ENCODE measurements at places on chromosomes 3 and 15.

- DNase-seq, result no peak
Measured at GRCh38 chr3:10310578-10310977, 10.3 kb downstream of the SEC13 start.

GRCh38 chr3:67517781-67518180, 136.6 kb downstream of the SUCLG2 start:
- DNase-seq, result no peak

GRCh38 chr3:71930056-71930991, 145.4 kb upstream of the PROK2 start:
- no peak for DNase-seq

- no peak for DNase-seq
Measured at GRCh38 chr3:123831420-123831819, 52.7 kb downstream of the MYLK start.

- DNase-seq, result no peak
Measured at GRCh38 chr3:26699553-26699952, 77.0 kb downstream of the LRRC3B start.

DNA sequence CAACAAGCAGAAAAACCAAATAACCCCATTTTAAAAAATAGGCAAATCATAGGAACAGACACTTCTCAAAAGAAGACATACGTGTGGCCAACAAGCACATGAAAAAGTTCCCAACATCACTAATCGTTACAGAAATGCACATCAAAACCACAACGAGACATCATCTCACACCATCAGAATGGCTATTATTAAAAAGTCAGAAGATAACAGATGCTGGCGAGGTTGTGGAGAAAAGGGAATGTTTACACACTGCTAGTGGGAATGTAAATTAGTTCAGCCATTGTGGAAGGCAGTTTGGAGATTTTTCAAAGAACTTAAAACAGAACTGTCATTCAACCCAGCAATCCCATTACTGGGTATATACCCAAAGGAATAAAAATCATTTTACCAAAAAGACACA, 60.7 kb downstream of the ABI3BP start:
- no peak for DNase-seq

GRCh38 chr3:14410106-14410502, 7.7 kb downstream of the SLC6A6 start:
- DNase-seq, result no peak

- no peak for DNase-seq
Measured at GRCh38 chr3:82229397-82229796, 468.0 kb upstream of the GBE1 start.

DNA sequence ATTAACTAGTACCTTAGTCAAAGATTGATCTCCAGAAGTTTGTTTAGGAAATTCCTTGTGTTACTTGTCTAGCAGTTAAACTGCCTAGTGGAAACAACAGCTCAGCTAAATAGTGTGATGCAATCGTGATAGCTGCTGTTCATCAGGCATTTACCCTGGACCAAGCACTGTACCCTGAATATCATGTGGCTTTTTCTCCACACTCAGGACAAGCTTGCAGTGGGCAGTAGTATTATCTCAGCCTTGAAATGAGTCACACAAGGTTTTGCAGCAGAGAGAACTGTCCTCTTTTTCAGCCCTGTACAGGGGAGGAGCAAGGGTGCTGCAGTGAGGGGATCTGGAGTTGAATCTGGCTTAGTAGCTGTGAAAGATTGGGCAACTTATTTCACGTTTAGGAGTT, 208.4 kb downstream of the TP63 start:
- DNase-seq, result peak; percentile 52

DNA sequence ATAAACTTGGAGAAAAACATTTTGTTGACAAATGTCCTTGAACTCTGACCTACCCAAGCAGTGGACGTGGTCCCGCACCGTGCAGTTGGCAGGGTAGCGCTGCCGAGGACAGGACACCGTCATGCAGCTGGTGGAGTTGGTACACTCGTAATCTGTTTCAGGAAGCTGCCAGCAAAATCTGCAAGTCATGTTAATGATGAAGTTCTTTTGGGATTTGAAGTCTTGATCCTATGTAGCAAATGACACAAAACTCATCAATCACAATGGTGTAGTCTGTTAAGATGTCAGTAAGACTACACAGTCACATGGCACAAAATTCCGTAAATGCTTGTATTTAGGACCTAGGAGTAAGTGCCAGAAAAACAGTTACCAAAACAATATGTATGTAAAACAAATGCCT, 5.5 kb downstream of the TM2D3 start:
- DNase-seq, result no peak

DNA sequence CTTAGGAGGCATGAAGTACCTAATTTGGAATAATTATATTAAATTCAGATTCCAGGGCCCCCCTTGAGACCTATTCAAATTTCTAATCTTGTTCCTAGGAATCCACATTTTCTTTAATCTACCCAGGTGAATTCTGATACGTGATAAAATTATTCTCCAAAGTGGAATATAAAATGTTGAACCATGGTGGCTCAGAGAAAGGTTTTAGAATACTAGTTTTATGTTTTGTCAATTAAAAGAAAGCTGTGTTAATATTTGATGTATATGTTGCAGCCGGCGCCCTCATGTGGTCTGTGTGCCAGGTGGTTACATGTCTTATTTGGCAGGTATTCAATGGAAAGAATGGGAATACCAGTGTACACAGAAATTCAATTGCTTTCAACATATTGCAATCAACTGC, 321.8 kb downstream of the FEZF2 start:
- peak; percentile 45 for DNase-seq

GRCh38 chr3:123336001-123336400, 112.9 kb downstream of the ADCY5 start:
- DNase-seq, result no peak

DNA sequence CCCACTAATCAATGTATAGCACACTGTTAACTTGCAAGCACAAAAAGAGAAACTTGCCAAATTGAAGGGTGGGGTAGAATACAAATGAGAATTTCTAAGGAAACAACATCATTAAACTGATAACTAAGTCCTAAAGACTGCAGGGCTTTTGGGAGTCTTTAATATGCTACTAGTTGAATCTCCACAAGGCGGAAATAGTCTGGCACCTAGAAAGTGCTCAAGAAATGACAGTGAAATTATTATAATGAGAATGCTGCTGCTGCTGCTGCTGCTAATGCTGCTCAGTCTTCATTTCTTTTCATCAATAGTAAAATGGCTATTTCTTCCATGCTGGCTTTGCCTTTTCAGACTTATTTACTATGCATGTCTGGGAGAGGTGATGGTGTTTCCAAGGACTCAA, 91.8 kb downstream of the BTD start:
- peak; percentile 14 for DNase-seq

- no peak for DNase-seq
Measured at GRCh38 chr15:86061581-86061980, 18.1 kb upstream of the AGBL1 start.

- DNase-seq, result peak; percentile 84
Measured at GRCh38 chr3:161890147-161890625, 393.6 kb downstream of the OTOL1 start.

GRCh38 chr3:30578479-30578878, 27.9 kb upstream of the TGFBR2 start:
- DNase-seq, result peak; percentile 89

DNA sequence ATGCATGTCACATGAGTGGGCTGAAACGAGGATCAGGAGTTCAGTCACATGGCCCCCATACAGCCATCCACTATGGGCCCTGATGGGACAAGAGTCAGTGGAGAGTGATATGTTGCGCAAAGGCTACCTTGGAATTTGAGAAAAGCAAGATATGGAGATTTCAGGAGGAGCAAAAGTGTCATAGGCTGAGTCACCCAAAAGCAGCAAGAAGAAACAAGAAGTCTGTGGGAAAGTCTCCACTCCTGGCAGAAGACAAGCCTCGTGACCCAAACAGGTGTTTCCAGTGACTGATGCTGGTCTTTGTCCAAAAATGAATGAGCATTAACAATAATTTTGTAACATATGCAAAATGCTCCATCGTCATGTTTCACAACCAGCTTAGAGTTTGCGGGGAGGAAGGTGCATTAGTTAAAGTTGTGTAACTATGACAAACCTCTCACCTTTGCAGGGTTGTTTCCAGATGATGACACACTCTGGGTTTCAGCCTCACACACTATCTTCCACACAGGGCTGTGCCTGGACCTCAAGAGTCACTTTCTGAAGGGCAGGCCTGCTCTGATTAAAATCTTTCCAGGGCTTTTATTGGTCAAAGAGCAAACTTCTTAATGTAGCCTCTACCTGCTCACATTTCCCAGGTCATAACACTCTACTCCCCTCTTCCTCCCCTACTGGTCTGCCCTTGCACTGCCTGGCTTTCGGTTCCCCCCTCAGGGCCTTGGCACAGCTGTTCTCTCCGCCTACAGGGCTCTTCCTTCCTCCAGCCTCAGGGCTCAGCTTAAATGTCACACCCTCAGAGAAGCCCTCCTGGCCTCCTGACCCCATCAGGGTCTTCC, 3.9 kb upstream of the DNASE1L3 start:
- DNase-seq, result no peak

DNA sequence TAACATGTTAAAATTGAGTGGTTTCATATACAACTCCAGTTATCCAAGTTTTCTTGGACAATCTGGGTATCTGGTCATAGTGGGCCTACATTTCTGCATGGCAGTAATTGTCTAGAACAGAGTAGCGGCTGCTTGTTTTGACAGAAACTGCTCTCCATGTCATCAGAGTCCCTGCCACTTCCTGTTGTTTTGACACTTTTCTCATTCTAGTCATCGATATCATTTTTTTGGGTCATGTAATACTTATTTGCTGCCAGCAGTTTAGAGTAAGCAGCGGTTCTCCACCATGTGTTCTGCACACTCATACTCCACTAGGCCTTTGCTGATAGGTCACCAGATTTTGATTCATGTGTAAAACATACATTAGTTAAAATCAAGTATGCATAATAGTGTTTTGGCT, 81.5 kb downstream of the SLC25A26 start:
- no peak for DNase-seq

DNA sequence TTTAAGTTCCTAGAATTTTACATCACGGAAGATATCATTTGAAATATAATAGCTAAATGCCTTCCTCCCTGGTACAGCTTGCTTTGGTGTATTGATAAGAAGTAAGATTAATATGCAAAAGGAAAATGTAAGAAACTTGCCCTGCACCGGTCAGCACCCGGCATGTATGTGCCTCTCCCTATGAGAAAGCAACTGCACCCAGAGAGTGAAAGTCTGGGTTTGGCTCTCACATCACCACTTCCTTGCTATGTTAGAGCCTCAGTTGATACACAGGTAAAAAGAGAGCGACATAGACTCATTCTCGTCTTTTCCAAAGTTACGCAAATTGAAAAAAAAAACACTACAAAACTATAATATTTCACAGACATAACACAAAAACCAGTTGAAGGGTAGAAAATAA, 96.7 kb downstream of the FOXP1 start:
- DNase-seq, result no peak

- DNase-seq, result no peak
Measured at GRCh38 chr15:25718169-25718536, 145.0 kb downstream of the ATP10A start.

GRCh38 chr3:45911511-45912226, 25.3 kb downstream of the CCR9 start:
- no peak for DNase-seq

DNA sequence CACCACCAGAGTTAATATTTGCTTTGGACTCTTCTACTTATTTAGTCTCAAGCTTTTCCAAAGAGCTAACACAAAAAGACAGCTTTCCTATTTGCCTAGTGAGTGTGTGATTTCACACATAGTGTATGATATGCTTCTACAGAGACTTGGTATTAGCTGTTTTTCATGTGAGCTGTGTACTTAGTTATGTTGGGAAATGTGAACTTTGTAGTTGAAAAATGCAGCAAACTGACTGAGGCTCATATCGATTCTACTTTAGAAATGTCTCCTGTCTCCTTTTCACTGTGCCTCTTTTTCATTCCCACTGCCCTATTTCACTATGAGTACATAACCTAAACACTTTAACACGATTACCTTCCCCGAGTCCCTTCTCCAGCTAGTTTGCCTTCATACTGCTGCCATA, 136.5 kb downstream of the ALCAM start:
- no peak for DNase-seq

DNA sequence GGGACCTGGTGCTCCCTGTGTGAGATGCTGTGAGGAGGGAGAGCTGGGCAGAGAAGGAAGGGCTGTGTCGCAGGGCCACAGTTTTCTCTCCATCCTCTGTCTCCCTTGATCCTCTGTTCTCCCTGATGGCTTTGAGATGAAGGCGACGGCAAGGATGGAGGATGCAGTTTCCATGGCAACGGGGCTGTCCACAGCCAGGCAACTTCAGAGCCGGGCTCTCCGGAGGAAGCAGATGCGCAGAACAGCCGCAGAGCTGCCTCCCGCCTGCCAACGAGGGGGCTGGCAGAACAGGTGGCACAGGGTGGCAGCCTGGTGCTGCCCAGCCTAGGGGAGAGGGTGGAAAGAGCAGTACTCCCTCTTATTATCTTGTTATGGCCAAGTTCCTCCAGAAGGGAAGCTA, 9.9 kb upstream of the GRM2 start:
- DNase-seq, result no peak

DNA sequence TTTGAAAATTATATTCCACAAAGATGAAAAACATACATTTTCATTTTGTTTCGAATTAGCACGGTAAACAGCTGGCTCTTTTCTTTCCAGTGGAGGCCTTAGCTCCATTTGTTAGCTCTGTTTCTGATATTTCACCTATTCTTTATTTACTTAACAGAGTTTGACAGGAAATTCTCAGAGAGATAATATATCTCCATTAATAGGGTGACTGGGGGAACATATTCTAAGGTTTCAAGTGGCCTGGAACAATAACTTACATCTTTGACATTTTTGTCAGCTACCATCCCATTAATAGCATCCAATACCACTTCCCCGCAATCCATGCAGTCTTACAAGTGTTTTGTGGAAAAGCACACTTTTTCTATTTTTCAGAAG, 577.6 kb upstream of the MDFIC2 start:
- no peak for DNase-seq

- no peak for DNase-seq
Measured at GRCh38 chr3:5022187-5022965, 43.1 kb downstream of the BHLHE40 start.

GRCh38 chr3:146160964-146161662, at the start of gene PLOD2:
Gene PLOD2 (minus strand): TSS chr3:146161184. CDS start chr3:146160989, 195 bp downstream.
- peak; percentile 78 for DNase-seq

DNA sequence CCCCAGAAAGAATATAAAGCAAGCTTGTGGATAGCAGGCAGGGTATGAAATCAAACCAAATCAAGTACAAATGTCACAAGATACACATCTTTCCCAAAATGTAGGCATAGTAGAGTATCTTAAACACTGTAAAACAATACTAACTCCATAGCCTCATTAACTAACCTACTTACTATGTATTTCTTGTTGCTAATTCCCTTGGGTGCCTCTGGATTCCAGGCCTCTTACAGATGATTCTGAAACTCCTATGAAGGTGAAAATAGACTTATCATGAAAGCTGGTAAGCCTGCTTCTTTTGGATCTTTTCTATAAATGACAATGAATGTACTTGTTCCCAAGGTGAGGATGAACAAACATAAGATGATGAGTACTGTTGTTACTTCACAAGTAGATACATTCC, 93.8 kb downstream of the FRMD5 start:
- DNase-seq, result no peak

- DNase-seq, result peak; percentile 75
Measured at GRCh38 chr15:69760890-69761568, 308.4 kb downstream of the RPLP1 start.

All from ACHN (cell line).